ENCODE measurements at places on chromosomes 16 and 17.

DNA sequence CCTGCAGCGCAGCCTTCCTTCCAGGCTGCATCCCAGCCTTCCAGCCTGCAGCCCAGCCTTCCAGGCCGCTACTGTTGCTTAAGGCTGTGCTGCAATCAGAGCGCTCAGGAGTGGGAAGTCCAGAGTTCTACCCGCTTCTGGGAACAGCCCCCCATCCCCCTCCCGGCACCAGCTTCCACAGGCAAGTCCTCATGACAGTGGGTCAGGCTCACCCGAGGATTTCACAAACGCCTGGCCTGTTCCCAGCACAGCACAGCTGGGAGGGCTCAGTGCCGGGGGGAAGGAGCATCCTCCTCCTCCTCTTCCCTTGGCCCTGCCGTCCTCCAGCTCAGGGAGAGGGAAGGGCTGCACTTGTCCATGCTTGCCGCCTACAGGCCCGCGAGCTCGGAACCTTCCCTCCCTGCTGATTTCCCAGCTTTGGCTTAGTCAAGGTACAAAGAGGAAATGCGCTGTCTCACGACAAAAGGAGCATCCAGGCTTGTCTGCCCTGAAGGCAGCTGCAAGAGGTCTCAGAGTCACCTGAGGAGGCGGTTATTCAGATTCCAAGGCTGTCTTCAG, 8.3 kb downstream of the SOCS3 start:
- no peak for DNase-seq

DNA sequence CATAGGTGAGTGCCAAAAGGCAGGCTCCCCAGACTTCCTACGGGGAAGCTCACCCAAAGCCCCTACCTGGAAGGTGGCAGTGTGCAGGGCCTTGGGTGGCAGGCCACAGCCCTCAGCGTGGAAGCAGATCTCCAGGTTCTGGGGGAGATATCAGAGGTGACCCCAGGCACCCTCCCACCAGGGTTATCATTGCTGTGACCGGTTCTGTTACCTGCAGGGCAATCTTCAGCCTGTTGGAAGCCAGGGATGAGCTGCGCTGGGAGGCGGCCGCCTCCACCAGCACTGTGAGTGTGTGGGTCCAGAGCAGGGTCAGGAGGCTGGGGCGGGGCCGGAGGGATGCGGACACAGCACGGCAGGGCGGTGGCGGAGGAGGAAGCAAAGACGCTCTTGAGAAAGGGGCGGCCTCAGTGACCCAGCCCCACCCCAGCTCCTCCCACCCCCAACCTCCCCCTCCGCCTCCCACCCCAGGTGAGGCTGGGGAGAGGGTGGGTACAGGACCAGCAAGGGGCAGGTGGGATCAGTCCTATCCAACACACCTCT, 13.1 kb downstream of the UNC13D start:
- no peak for DNase-seq

GRCh38 chr16:57299009-57299718, 14.7 kb upstream of the PLLP start:
- no peak for DNase-seq

DNA sequence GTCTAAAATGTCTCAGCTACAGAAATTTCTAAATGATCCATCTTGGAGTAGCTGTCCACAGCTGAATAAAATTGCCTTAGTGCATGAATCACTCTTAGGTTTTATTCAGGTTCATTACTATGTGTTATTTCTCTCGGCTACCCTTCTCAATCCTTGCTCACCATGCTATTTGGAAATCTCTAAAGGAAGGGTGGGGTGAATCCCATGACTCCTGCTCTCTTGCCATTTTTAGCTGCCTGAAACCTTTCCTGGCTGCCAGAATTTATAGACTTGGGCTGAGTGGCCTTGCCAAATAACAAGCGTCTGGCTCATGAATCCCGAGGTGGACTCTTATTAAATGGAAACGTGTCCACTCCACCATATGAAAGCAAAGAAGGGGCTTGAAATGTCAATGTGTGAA, 936.1 kb upstream of the SOX9 start:
- no peak for DNase-seq

DNA sequence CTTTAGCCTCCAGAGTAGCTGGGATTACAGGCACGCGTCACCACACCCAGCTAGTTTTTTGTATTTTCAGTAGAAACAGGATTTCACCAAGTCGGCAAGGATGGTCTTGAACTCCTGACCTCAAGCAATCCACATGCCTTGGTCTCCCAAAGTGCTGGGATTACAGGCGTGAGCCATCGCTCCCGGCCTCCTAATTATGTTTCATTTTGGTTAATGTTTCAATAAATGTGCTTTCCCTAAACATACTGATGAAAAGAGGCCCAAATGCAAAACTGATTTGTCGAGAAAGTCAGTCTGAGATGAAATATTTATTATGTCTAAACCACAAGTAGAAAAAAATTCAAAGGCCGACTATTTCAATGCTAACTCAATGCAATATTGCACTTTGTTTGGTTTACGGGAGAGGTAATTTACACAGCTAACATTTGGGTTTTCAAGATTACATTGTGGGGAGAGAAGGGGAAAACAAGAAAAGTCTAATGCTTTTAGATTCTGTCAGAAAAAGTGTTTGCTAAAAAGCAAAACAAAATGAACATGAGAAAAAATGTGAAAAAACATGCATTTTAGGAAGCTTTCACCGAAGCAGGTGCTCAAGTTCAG, 9.8 kb downstream of the STAT3 start:
- no peak for DNase-seq

DNA sequence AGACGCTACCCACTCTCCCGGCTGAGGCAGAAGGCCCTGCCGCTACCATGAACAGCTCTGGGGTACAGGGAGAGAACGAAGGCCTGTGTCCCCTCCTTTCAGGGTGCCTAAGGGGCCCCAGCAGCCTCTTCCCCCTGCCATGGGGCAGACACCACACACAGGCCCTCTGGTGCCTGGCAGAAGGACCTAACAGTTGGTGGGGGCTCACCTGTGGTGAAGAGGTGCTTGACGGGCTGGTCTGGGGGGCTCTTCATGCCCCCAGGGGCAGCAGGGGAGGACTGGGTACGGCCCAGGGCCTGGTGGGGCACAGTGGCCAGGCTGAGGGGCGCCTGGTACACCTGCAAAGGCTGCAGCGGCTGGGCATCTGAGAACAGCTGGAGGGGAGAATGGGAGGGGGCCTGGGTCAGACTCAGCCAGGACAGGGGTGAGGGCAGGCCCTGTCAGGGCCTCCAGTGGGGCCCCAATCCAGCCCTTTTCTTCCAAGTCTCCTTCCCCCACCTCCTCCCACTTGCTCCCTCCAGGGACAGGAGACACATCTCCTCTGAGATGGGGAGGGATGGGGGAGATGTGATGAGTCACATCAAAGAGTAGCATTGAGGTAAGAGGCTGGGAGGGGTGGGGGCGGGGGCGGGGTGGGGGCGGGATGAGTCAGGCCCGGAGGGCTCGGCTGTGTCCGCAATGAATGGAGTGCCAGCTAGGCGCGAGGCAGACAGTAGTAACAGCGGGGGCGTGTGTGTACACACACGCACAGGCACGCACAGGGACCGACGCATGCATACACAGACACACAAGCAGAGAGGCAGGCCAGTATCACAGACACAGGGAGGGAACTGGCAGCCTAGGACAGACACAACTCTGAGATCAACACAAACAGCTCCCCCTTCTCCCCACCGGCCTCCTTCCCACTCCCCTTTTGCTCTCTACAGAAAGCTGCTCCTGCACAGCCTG, 16.1 kb downstream of the G6PC3 start:
- peak; percentile 26 for DNase-seq

GRCh38 chr17:38673707-38674013, 1.1 kb downstream of the EPOP start:
- no peak for DNase-seq

GRCh38 chr16:49698453-49698815, 157.5 kb downstream of the ZNF423 start:
- no peak for DNase-seq
